ENCODE measurements at places on chromosomes 11 and 22. TPM values are rescaled to one million over a fixed set of nuclear protein-coding genes. Genes with fewer than 3 reads are reported as not detected.

CD44 gene
- total RNA-seq: 13.4 TPM

FXYD2 gene
- 1.1 TPM for total RNA-seq

SAA4 gene
- total RNA-seq: not detected

GRCh38 chr11:95898782-95899181, 25.1 kb downstream of the MTMR2 start:
- no peak overlapping the region for H3K27ac ChIP-seq
- no peaks in the 10 kb centered on the region for H3K36me3 ChIP-seq
- peaks cover 3% of the 10 kb centered on the region for H3K4me1 ChIP-seq
- DNase-seq: no peak
- H3K4me3 ChIP-seq: no peak overlapping the region
- no peaks in the 10 kb centered on the region for H3K27me3 ChIP-seq

MFRP gene
- not detected for total RNA-seq

NCAM1 gene
- 4.3 TPM for total RNA-seq

- no peak for DNase-seq
- peaks cover 9% of the 10 kb centered on the region for H3K4me1 ChIP-seq
- no peak overlapping the region for H3K4me3 ChIP-seq
- no peak overlapping the region for H3K27ac ChIP-seq
- peaks cover 1% of the 10 kb centered on the region for H3K27me3 ChIP-seq
Measured at GRCh38 chr22:32331236-32331917, 26.3 kb upstream of the RFPL3 start.

DNA sequence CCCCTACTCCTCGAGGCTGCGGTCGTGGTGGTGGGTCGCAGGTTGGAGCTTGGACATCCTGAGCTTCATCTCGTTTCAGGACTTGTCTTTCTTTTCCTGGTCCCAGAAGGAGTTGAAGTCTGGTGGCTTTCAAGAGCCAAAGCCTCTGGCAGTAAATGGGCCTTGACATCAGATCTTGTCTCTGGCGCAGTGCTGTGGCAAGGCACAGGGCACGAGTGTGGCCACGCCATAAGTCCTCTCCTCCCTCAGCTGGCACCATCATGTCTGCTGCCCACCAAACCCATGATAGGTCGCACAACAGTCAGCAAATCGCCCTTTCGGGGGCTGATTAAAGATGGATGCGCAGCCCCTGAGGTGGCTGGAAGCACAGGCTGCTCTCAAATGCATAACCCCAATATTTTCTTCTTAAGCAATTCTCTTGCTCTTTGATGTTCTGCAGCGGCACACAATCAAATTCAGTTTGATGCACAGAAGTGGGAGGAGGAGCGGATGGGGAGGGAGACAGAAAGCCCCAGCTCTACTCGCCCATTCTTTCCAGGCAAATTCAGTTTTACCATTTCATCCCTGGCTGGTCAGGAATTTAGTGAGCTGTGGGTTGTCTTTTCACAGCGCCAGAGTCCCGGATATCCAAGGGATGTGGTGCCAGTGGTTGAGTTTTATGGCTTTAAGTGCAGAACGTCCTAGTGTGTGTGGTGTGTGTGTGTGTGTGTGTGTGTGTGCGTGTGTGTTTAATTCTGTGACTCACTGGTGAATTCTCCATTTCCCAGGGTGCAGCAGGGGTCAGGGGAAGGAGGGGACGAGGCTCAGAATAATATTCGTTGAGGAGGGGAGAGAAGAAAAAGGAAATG, 162.0 kb downstream of the DSCAML1 start:
- no peak for DNase-seq
- H3K4me1 ChIP-seq: no peaks in the 10 kb centered on the region
- no peaks in the 10 kb centered on the region for H3K36me3 ChIP-seq
- no peak overlapping the region for H3K4me3 ChIP-seq
- H3K27ac ChIP-seq: no peak overlapping the region

IGLL1 gene
- total RNA-seq: not detected

GRCh38 chr11:103631841-103632240, 404.6 kb upstream of the DDI1 start:
- no peaks in the 10 kb centered on the region for H3K36me3 ChIP-seq
- no peaks in the 10 kb centered on the region for H3K4me1 ChIP-seq
- no peak overlapping the region for H3K27ac ChIP-seq
- no peak overlapping the region for H3K4me3 ChIP-seq
- no peaks in the 10 kb centered on the region for H3K27me3 ChIP-seq
- no peak for DNase-seq

GRCh38 chr22:39244136-39244495, 666 bp downstream of the PDGFB start:
- no peaks in the 10 kb centered on the region for H3K36me3 ChIP-seq
- H3K4me1 ChIP-seq: no peaks in the 10 kb centered on the region
- peaks cover 72% of the 10 kb centered on the region for H3K27me3 ChIP-seq
- H3K27ac ChIP-seq: no peak overlapping the region
- no peak for DNase-seq

DNA sequence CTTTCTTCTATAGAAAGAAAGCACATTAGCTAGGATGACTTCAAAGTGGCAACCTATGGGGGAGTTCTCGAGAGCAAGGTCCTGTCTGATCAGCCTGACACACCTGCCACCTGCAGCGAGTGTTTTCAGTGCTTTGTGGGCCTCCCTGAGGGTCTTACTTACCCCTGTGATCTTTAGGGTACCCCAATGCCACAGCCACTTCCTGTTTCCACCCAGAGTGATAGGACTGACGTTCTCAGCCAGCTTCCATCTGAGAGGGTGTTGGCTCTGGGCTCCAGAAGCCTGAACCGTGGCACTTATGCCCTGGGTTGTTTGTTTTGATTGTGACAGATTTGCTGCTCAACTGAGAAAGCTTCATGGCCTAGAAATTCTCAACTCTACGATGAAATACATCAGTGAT, 21.7 kb upstream of the ANKK1 start:
- no peaks in the 10 kb centered on the region for H3K36me3 ChIP-seq
- no peak overlapping the region for H3K4me3 ChIP-seq
- DNase-seq: no peak
- no peaks in the 10 kb centered on the region for H3K4me1 ChIP-seq

DNA sequence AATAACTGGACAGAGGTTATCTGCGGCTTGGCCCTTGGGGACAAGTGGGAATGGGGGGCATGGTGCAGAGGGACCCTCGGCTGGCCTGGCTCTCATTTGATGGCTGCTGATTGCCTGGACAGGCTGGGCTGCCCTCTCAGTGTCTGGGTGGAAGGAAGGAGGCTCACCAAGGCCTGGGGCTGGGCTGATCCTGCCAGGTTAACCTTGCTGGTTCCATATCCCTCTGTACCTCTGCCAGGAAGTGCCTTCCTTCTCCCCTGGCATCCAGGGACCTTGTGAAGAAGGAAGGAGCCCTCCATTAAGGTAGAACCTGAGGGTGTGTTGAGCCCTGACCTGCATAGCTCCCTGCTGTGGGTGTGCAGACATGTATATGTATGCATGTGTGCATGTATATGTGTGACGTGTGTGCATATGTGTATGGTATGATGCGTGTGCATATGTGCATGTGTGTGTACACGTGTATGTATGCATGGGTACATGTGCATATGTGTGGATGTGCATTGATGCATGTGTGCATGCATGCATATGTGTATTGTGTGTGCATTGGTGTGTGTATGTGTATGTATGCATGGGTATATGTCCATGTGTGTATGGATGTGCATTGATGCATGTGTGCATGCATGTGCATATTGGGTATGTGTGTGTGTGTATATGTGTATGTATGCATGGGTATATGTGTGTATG, 433.9 kb downstream of the TBC1D22A start:
- no peak for DNase-seq
- no peak overlapping the region for H3K27ac ChIP-seq
- H3K4me1 ChIP-seq: no peaks in the 10 kb centered on the region
- no peak overlapping the region for H3K4me3 ChIP-seq

- no peaks in the 10 kb centered on the region for H3K36me3 ChIP-seq
- no peaks in the 10 kb centered on the region for H3K27me3 ChIP-seq
- DNase-seq: no peak
- no peaks in the 10 kb centered on the region for H3K4me1 ChIP-seq
- no peak overlapping the region for H3K4me3 ChIP-seq
Measured at GRCh38 chr11:28123151-28123581, 15.0 kb downstream of the METTL15 start.

GRCh38 chr11:85627332-85627997, at the start of gene DLG2:
Gene DLG2 (minus strand): TSS chr11:85627344.
- peak within 1 kb of the TSS; percentile 95 for H3K4me3 ChIP-seq
- DNase-seq: no peak
- peak within 1 kb of the TSS; percentile 30 for H3K27ac ChIP-seq
- no peaks in the 10 kb centered on the region for H3K27me3 ChIP-seq
- no peaks in the 10 kb centered on the region for H3K4me1 ChIP-seq

DNA sequence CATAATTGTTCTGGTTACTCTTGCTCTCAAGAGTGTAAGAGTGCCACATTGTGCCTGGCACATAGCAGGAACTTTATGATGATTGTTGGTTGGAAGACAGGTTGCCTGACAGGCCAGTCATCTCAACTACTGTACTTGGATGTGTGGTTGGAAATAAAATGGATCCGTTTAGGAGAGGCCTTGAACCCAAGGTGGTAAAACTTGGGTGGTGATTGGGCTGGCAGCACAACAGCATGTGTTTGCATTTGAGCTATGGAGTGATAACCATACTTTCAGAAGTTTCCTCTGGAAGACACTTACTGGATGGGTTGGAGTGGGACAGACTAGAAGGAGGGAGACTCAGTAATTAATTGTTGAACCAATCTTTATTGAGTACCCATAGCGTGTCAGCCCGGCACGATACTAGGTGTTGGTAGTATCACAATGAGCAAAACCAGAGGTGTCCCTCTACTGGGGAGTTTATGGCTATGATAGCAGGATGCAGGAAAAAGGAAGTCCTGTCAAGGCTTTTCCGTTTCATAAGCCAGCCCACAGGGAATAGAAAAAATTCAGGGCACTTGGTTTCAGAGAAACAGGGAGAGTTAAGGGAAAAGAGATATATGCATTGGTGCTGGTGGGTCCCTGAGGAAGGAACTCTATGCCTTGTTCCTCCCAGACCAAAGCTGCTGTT, 3.1 kb upstream of the TMEM109 start:
- H3K4me3 ChIP-seq: no peak overlapping the region
- H3K27ac ChIP-seq: no peak overlapping the region
- no peaks in the 10 kb centered on the region for H3K27me3 ChIP-seq

SMC1B gene
- not detected for total RNA-seq

FZD4 gene
- total RNA-seq: 7.1 TPM

DNA sequence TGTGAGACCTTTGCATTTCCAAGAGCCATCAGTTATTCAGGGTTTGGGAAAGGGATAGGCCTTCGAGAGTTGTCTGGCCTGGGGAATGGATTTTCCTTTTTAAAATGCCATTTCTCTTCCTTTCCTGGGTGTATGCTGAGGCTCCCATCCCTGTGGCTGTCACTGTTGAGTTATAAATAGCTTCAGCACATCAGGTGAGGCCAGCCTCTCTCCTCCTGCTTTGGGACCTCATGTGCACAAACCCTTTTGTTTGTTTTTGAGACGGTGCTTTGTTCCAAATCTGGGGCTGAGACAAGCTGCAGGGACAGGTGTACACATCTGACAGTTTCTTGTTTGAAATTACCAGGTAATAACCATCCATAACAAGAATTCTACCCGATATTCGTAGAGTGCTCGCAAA, 1.3 kb downstream of the TEF start:
- peak overlapping the region; percentile 71 for H3K4me3 ChIP-seq
- peaks cover 5% of the 10 kb centered on the region for H3K36me3 ChIP-seq
- DNase-seq: no peak
- no peak overlapping the region for H3K27ac ChIP-seq

- H3K27me3 ChIP-seq: no peaks in the 10 kb centered on the region
- peaks cover 4% of the 10 kb centered on the region for H3K4me1 ChIP-seq
- DNase-seq: no peak
- H3K27ac ChIP-seq: no peak overlapping the region
Measured at GRCh38 chr22:38487946-38488345, 18.2 kb downstream of the DDX17 start.

LRRN4CL gene
- not detected for total RNA-seq

GAL gene
- total RNA-seq: 234 TPM

- no peak for DNase-seq
- no peaks in the 10 kb centered on the region for H3K4me1 ChIP-seq
- H3K27ac ChIP-seq: no peak overlapping the region
- H3K27me3 ChIP-seq: no peaks in the 10 kb centered on the region
- H3K36me3 ChIP-seq: no peaks in the 10 kb centered on the region
- H3K4me3 ChIP-seq: no peak overlapping the region
Measured at GRCh38 chr22:27149921-27150543, 492.6 kb downstream of the MIAT start.

- no peaks in the 10 kb centered on the region for H3K27me3 ChIP-seq
- DNase-seq: no peak
- no peak overlapping the region for H3K27ac ChIP-seq
- H3K4me3 ChIP-seq: no peak overlapping the region
- H3K4me1 ChIP-seq: peaks cover 13% of the 10 kb centered on the region
Measured at GRCh38 chr11:118102721-118103261, 16.0 kb upstream of the SMIM35 start.

- no peaks in the 10 kb centered on the region for H3K36me3 ChIP-seq
- no peak overlapping the region for H3K27ac ChIP-seq
- DNase-seq: no peak
- no peak overlapping the region for H3K4me3 ChIP-seq
- 0 out of 2 replicates have a peak, but pooled peaks cover under 1% of the 10 kb centered on the region for H3K4me1 ChIP-seq
Measured at GRCh38 chr11:3130269-3131071, 34.6 kb downstream of the OSBPL5 start.

VPREB1 gene
- not detected for total RNA-seq
